Ovary (tissue), 10 donors: ENCODE measurements at places on chromosomes 11 and 22. TPM values are rescaled to one million over a fixed set of nuclear protein-coding genes. Genes with fewer than 3 reads are reported as not detected.

Gene GRAP2
- total RNA-seq = 0.71 TPM

Gene OR5B21
- not detected for total RNA-seq

- H3K36me3 ChIP-seq = no peaks in the 10 kb centered on the region
- H3K4me3 ChIP-seq = no peak overlapping the region
- no peaks in the 10 kb centered on the region for H3K4me1 ChIP-seq
- no peak for DNase-seq
- no peaks in the 10 kb centered on the region for H3K27me3 ChIP-seq
These were observed 236.3 kb upstream of the SORL1-AS1 start for GRCh38 chr11:121688860-121689614.

- H3K4me1 ChIP-seq = peaks cover 13% of the 10 kb centered on the region
- no peak overlapping the region for H3K4me3 ChIP-seq
- peak; percentile 53 for DNase-seq
- no peaks in the 10 kb centered on the region for H3K27me3 ChIP-seq
- H3K27ac ChIP-seq = no peak overlapping the region
These were observed 9.9 kb downstream of the NARS2 start for GRCh38 chr11:78564490-78565467.

- no peak overlapping the region for H3K27ac ChIP-seq
- no peak overlapping the region for H3K4me3 ChIP-seq
- H3K4me1 ChIP-seq = no peaks in the 10 kb centered on the region
- no peak for DNase-seq
- H3K27me3 ChIP-seq = no peaks in the 10 kb centered on the region
These were observed 2.6 kb downstream of the ACER3 start for GRCh38 chr11:76863196-76863777.

DNA sequence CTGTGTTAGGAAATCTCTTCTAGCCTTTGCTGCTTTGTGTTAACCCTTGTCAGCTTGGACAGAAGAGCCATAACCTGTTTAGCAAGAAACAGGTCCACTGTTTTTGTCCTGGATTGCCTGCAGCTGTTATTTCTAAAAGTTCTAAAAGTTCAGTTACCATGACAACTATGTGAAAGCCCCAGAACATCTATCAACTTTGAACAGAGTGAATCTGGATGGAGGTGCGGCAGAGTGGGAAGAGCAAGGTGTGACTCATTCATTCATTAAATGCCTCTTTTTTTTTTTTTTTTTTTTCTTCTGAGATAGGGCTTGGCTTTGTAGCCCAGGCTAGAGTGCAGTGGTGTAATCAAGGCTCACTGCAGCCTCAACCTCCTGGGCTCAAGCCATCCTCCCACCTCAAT is 50.5 kb downstream of the RBX1 start:
- H3K4me3 ChIP-seq = no peak overlapping the region
- H3K4me1 ChIP-seq = no peaks in the 10 kb centered on the region
- no peaks in the 10 kb centered on the region for H3K36me3 ChIP-seq
- H3K27me3 ChIP-seq = no peaks in the 10 kb centered on the region
- no peak for DNase-seq

- no peak for DNase-seq
- H3K4me3 ChIP-seq = no peak overlapping the region
- H3K36me3 ChIP-seq = no peaks in the 10 kb centered on the region
- no peaks in the 10 kb centered on the region for H3K27me3 ChIP-seq
- no peaks in the 10 kb centered on the region for H3K4me1 ChIP-seq
- no peak overlapping the region for H3K27ac ChIP-seq
These were observed 609.3 kb upstream of the CCDC90B start for GRCh38 chr11:83895516-83895915.

DNA sequence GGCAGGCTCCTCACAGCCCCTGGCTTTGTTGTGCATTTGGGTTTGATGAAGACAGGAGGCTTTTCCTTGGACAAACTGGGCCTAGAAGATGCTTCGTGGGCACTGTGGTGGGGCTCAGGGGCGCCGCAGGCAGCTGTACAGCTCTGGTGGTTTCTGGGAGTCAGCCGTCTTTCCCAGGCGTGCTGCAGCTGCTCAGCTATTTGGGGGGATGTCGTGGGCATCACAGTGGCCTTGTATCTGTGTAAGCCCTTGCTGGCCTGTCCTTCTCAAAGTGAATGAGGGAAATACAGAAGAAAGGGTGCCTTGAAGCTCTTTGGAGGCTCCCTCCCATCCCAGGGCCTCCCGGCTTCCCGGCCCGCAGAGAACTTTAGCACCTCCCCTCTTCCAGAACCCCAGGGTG is 89.5 kb downstream of the TBC1D22A start:
- no peaks in the 10 kb centered on the region for H3K27me3 ChIP-seq
- H3K4me3 ChIP-seq = no peak overlapping the region
- H3K36me3 ChIP-seq = no peaks in the 10 kb centered on the region
- no peak for DNase-seq
- H3K4me1 ChIP-seq = no peaks in the 10 kb centered on the region

DNA sequence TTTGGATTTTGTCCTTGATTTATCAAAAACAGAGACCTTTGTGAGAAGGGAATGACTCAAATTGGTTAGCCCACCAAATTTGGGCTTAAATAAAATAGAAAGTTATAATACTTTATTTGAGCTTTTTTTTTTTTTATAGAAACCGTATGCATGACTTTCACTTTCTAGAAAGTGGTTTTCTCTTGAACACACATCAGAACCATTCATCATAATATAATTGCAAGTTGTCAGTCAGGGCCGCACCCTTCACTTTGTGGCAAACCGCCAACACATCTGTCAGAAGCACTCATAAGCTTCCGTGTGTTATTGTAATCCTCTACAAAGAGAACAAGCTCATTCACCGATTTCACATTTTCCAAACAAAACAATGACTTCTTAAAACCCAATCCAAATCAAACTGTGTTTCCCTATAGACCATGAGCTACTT is 76.1 kb downstream of the SOX6 start:
- H3K4me3 ChIP-seq = no peak overlapping the region
- no peaks in the 10 kb centered on the region for H3K36me3 ChIP-seq
- H3K4me1 ChIP-seq = no peaks in the 10 kb centered on the region
- no peak overlapping the region for H3K27ac ChIP-seq
- no peaks in the 10 kb centered on the region for H3K27me3 ChIP-seq
- DNase-seq = no peak

GRCh38 chr11:31422703-31423102 is 53.0 kb downstream of the DNAJC24 start:
- DNase-seq = no peak
- H3K27ac ChIP-seq = no peak overlapping the region
- H3K27me3 ChIP-seq = no peaks in the 10 kb centered on the region
- H3K36me3 ChIP-seq = no peaks in the 10 kb centered on the region

- H3K4me1 ChIP-seq = no peaks in the 10 kb centered on the region
- H3K36me3 ChIP-seq = no peaks in the 10 kb centered on the region
- H3K27ac ChIP-seq = no peak overlapping the region
These were observed 19.7 kb downstream of the MOGAT2 start for GRCh38 chr11:75737314-75737713.

GRCh38 chr11:86671531-86672006 is 847 bp downstream of the ME3 start:
- H3K36me3 ChIP-seq = no peaks in the 10 kb centered on the region
- DNase-seq = peak; percentile 96
- peak overlapping the region; percentile 93 for H3K4me3 ChIP-seq
- H3K27me3 ChIP-seq = no peaks in the 10 kb centered on the region

GRCh38 chr11:832529-833113 is at the start of gene CD151:
TSS of gene CD151 (plus strand) at chr11:832952. CDS start at chr11:836070, 3,118 bp downstream.
- DNase-seq = peak; percentile 64
- H3K27me3 ChIP-seq = no peaks in the 10 kb centered on the region
- peak within 1 kb of the TSS; percentile 51 for H3K4me3 ChIP-seq
- peak within 1 kb of the TSS; percentile 52 for H3K27ac ChIP-seq
- H3K36me3 ChIP-seq = no peaks in the 10 kb centered on the region

- no peaks in the 10 kb centered on the region for H3K36me3 ChIP-seq
- peaks cover 2% of the 10 kb centered on the region for H3K4me1 ChIP-seq
- H3K27me3 ChIP-seq = no peaks in the 10 kb centered on the region
These were observed 286.4 kb downstream of the CADM1 start for GRCh38 chr11:115217726-115218311.
